ENCODE measurements at places on chromosomes 5 and 9.

GRCh38 chr9:8784838-8785237 is 985.3 kb upstream of the DMAC1 start:
- no peak for DNase-seq

DNA sequence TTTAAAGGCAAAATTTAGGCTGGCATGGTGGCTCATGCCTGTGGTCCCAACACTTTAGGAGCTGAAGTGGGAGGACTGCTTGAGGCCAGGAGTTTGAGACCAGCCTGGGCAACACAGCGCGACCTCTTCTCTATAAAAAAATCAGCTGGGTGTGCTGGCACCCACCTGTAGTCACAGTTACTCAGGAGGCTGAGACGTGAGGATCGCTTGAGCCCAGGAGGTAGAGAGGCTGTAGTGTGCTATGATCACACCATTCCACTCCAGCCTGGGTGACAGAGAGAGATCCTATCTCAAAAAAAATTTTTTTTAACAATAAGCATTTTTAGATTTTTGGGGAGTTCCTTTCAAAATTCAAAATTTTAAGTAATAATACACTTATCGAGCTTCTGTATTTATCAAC is 63.3 kb downstream of the SPATA31C2 start:
- no peak for DNase-seq

- no peak for DNase-seq
These were observed 9.3 kb upstream of the TNC start for GRCh38 chr9:115127191-115127817.

GRCh38 chr9:82797534-82797933 is 265.4 kb downstream of the RASEF start:
- no peak for DNase-seq

DNA sequence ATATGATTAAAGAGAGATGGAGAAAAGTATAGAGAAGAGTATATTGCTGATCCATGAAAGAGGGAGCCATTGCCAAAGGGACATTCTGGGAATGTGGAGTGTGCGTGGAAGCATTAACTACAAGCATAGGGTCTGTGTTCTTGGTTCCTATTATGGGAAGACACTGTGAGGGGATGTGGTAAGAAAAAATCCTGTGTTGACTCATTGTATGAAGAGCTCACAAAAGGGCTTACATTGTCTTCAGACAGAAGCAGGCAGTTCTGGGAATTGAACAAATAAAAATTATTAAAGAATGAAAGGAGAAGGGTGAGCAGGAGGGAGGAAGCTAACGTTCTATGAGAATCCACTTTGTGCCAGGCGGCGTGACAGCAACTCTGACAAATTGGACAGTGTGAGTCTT is 250.4 kb upstream of the CHD1 start:
- no peak for DNase-seq
